GM18507 (cell line): ENCODE measurements at places on chromosomes 7 and 10.
A peak's percentile ranks its signal among the peaks of the same experiment; 100 is the strongest.

GRCh38 chr7:130372402-130373165 is 7.7 kb upstream of the CPA1 start:
- no peak for DNase-seq

DNA sequence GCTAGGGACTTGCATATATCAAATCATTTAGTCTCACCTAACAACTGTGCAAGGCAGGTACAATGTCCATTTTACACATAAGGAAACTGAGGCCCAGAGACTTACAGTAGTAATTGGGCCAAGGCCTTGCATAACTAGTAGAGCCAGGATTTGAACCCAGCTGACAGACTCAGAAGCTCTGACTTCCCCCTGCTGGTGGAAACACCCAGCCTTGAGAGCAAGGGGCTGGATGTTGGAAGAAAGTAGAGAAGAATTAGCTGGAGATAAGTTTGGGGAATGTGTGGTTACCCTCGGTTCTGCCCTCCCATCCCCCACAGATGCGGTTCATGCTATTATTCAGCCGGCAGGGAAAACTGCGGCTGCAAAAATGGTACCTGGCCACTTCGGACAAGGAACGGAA is 2.0 kb downstream of the AP1S1 start:
- no peak for DNase-seq

- peak; percentile 73 for DNase-seq
Measured at GRCh38 chr10:110225756-110226542, 18.5 kb downstream of the MXI1 start.

DNA sequence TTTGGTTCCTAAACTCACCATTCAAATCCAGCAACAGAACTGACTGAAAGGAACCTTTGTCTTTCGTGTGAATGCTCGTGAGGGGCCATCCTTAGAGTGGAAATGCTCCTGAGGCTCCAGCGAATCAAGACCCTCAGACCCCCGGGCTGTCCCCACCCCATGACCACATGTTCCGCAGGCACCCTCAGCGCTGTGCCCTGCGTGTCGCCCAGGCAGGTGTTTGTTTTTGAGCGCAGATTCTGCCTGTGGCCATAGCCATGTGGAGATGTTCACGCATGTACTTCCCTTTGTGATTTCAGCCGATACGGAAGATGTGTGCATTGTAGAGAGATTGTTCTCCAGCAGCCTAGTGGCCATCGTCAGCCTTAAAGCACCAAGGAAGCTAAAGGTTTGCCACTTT is 24.2 kb downstream of the WIPI2 start:
- DNase-seq: no peak

DNA sequence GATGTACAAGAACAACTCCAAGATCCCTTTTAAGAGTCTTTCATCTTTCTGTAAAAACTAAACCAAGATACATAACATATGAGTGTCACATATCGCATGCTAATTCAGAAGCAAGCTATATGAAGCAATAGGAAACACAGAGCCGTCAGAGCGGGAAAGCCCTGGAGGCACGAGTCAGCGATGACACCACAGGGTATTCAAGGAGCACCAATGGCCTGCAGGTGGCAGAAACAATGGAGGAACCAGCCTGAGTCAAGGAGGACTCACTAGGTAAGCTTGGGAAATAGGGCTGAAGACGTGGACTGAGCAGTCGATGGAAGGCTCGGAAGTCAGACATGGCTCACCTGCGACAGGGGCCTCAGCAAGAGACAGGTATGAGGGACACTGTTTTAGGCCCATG is 214.4 kb downstream of the FAM107B start:
- no peak for DNase-seq

GRCh38 chr7:134899729-134900128 is 86.6 kb upstream of the AGBL3 start:
- no peak for DNase-seq

DNA sequence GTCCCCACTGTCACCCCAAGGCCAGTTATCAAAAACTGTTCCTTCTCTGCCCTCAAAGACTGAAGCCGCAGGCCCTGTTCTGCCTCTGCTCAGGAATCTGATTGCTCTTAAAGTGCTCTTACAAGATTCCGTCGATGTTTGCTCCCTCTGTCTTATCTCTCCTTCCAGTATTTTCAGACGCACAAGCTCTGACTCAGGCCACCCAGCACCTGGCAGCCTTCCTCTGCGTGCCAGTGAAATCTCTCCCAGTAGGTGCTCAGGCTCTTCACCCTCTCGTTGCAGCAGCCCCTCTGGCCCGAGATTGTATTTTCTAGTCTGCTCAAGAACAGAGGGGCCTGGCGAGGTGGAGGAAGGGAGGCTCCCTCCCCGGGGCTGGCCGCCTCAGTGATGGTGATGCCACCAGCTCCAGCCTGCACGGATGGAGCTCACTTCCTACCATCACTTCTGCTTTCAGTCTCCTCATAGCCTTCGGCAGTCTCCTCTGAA is 276.2 kb downstream of the USP6NL start:
- DNase-seq: no peak

DNA sequence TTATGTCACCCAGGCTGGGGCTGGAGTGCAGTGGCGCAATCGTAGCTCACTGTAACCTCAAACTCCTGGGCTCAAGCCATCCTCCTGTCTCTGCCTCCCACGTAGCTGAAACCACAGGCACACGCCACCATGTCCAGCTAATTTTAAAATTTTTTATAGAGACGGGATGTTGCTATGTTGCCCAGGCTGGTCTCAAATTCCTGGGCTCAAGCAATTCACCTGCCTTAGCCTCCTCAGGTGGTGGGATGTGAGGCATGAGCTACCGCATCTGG is 123.2 kb upstream of the PARD3 start:
- DNase-seq: no peak

DNA sequence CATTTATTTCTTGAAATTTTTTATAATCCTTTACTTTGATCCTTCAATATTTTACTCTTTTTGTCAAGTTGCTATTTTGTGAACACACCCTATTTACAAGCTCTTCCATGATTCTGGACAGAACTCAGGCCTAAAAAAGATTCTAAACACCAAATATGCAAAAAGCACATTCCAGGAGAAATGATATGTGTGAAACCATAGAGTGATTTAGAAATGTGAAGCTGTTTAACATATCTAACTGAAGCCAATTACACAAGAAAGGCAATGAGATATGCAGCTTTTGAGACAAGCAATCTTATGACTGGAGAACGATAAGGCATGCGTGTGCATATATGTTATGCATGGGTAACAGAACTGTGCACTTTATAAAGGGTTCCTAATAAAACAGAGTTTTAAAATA is 243.0 kb downstream of the CACNA2D1 start:
- DNase-seq: no peak

DNA sequence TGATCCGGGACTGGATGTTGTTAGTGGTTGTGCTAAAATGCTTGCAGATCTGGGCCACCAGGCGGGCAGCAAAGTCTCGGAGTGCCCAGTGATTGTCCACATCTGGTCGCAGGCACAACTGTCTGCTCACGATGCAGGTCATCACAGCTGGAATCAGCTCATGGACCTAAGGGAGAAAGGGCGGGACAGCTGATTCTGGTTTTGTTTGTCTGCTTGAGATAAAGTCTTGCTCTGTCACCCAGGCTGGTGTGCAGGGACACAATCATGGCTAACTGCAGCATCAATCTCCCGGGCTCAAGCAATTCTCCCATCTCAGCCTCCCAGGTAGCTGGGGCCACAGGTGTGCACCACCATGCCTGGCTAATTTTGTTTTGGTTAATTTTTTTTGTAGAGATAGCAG is 8.0 kb downstream of the TAF6 start:
- DNase-seq: no peak

GRCh38 chr10:8103543-8103942 is 49.1 kb downstream of the GATA3 start:
- DNase-seq: no peak

GRCh38 chr10:45464958-45465567 is 91.0 kb downstream of the ALOX5 start:
- peak; percentile 70 for DNase-seq

DNA sequence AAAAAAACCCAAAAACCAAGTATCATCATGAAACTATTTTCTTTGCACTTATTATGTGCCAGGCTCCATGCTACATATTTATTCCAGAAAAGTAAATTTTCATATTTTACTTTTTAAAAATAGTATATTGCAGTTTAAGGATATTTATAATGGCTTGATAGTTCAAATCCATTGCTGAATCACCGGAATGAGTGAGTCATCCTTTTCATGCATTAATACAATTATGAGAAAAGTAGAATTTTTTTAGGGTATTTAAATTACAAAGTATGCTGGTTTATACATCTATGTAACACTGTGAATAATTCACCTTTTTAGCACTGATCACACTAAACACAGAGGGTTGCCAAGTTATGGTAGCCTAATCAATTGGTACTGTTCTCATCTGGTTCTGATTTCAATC is 54.3 kb downstream of the SLC16A9 start:
- DNase-seq: no peak

DNA sequence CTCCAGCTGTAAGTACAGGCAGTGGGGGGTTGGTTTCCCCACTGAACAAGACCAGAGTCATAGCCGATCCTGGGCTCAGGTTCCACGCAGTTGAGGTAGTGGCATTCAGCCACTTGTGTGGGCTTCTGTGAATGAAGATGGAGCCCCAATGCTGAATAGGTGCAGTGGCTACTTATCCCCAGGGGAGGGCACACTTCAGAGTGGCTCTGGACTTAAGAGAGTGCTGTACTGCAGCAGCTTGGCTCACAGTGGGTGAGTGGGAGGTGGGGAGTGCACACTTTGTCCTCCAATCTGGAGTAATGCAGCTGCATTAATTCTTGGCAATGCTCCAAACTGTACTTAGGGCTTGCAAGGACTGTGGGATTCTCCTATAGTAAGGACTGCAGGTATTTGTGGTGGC is 81.9 kb downstream of the BUB3 start:
- no peak for DNase-seq

DNA sequence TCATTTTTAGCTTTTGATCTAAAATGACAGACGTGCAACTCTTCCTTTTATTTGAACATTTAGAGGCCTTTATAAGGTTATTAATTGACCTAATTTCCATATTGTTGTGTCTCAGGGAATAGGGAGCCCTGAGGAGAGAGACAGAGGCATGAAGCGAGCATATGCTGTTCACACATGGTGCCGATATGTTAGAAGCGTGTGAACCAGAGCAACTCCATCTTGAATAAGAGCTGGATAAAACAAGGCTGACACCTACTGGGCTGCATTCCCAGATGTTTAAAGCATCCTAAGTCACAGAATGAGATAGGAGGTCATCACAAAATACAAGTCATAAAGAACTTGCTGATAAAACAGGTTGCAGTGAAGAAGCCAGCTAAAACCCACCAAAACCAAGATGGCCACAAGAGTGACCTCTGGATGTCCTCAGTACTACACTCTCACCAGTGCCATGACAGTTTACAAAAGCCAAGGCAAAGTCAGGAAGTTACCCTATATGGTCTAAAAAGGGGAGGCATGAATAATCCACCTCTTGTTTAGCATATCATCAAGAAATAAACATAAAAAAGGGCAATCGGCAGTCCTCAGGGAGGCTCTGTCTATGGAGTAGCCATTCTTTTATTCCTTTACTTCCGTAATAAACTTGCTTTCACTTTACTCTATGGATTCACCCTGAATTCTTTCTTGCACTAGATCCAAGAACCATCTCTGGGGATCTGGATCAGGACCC is 80.1 kb downstream of the SEC61G start:
- no peak for DNase-seq

DNA sequence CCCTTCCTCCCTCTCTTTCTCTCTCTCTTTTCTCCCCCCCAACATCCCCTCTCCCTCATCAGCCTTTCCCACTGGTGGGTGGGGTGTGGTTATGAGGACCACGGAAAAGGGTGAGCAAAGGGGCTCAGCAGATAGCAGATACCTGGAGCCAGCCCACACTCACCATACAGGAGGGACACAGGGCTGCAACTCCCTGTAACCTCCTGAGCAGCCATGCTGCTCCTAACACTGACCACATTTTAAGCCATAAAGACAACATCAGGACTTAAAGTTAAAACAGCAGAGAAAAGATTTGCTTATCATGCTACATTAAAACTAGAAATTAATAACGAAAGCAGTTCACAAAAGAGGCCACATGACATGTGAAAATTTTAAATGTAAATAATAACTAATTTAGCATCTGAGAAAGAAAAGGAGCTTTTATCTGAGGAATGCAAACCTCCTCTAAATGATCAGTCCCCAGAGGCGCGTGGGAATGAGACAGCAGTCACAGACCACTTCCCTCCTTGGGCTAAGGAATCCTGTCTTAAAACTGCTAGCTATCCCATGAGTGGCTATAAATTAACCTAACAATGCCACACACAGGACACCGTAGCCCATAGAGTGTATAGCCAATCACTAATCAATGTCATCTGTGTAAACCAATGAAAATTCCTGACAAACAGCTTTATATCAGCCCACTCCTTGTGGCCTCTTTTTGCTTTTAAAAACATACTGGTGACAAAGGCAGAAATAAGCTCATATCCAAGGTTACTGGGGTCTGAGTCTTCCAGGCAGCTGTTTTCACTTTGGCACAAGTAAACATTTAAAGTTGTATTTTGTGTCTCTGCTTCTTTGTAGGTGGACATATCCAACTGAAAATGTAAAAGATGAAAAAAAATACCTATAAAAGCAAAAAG is 33.3 kb downstream of the PKD1L1 start:
- no peak for DNase-seq

- DNase-seq: no peak
Measured at GRCh38 chr10:44792119-44792775, 118.9 kb upstream of the TMEM72 start.

DNA sequence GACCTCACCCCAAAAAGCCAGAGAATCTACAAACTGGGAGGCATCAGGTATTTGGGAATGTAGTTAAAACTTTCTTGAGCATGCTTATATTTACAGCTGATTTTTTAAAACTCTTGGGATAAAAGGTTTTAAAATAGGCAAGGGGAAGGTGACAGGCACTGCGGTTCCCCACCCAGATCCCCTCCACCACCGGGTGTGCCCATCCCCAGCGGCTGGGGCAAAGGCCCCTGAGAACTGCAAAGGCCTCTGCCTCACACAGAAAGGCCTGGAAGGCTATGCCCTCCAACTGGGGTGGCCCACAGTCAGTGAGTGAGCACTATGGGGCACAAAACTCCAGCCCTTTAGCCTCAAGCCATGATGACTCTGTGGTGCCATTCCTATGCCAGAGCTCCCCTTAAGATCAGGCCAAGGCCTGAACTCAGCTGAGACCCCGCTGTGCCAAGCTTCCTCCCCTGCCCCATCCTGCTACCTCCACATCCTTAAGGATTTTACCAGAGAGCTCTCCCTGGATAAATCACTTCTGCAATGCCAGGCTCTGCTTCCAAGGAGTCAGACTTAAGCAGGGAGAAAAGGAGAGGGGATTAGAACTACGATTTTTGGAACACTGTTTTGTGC is 299.1 kb downstream of the GRID1 start:
- DNase-seq: no peak

GRCh38 chr10:79286318-79286951 is 60.8 kb upstream of the PPIF start:
- DNase-seq: peak; percentile 89

GRCh38 chr10:100656454-100656853 is 88.9 kb upstream of the PAX2 start:
- no peak for DNase-seq

- DNase-seq: peak; percentile 8
Measured at GRCh38 chr7:120806669-120807068, 51.3 kb downstream of the TSPAN12 start.

- peak; percentile 23 for DNase-seq
Measured at GRCh38 chr7:140390466-140391190, 7.7 kb downstream of the SLC37A3 start.

- no peak for DNase-seq
Measured at GRCh38 chr7:102317231-102318059, 30.8 kb downstream of the SH2B2 start.

GRCh38 chr7:9106747-9107146 is 673.3 kb downstream of the NXPH1 start:
- DNase-seq: no peak
